Activated naive CD4-positive, alpha-beta T cell treated with anti-CD3 and anti-CD28 coated beads, Interleukin-2, amount 10 ng/mL, durations not matched to agents 5 hours and 36 hours (primary cell): ENCODE measurements at places on chromosomes 4 and X. TPM values are rescaled to one million over a fixed set of nuclear protein-coding genes. Genes with fewer than 3 reads are reported as not detected.

The AVPR2 gene
- total RNA-seq, result not detected

The STPG2 gene
- total RNA-seq, result not detected

The SMPX gene
- not detected for total RNA-seq

The GPC3 gene
- total RNA-seq, result 1.1 TPM

The SHOX gene
- not detected for total RNA-seq

The SGMS2 gene
- 0.05 TPM for total RNA-seq

The ARHGAP6 gene
- total RNA-seq, result not detected

The PNMA6A gene
- 0.68 TPM for total RNA-seq

The HPGDS gene
- total RNA-seq, result 0.24 TPM

The GPM6B gene
- not detected for total RNA-seq

The PPP1R2C gene
- total RNA-seq, result not detected

The CFAP299 gene
- not detected for total RNA-seq

The FGF16 gene
- total RNA-seq, result not detected

The ARFIP1 gene
- 19.1 TPM for total RNA-seq

The CT45A9 gene
- not detected for total RNA-seq

The CXCL6 gene
- total RNA-seq, result not detected

The KIT gene
- not detected for total RNA-seq

The F8A2 gene
- not detected for total RNA-seq

The NUDT11 gene
- total RNA-seq, result 0.55 TPM

The PLS3 gene
- total RNA-seq, result 0.41 TPM

The PRDM8 gene
- 7.4 TPM for total RNA-seq

The NEUROG2 gene
- not detected for total RNA-seq

The GUCY1A1 gene
- total RNA-seq, result not detected

The AGTR2 gene
- total RNA-seq, result not detected
